Hematopoietic multipotent progenitor cell treated with erythropoietin and hydrocortisone succinate and interleukin-3 and kit ligand, for 4 days (in vitro differentiated cells): ENCODE measurements at places on chromosomes 6 and 20.

- DNase-seq = no peak
These were observed 27.1 kb upstream of the HAO1 start for GRCh38 chr20:7967199-7967844.

DNA sequence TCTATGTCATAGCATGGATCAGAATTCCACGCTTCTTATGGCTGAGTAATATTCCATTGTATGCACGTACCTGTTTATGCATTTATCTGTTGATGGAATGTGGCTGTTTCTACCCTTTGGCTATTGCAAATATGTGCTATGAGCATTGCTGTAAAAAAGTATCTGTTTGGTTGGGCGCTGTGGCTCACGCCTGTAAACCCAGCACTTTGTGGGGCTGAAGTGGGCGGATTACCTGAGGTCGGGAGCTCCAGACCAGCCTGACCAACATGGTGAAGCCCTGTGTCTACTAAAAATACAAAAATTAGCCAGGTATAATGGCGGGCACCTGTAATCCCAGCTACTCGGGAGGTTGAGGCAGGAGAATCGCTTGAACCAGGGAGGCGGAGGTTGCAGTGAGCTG, 182.4 kb downstream of the BCAS1 start:
- no peak for DNase-seq

DNA sequence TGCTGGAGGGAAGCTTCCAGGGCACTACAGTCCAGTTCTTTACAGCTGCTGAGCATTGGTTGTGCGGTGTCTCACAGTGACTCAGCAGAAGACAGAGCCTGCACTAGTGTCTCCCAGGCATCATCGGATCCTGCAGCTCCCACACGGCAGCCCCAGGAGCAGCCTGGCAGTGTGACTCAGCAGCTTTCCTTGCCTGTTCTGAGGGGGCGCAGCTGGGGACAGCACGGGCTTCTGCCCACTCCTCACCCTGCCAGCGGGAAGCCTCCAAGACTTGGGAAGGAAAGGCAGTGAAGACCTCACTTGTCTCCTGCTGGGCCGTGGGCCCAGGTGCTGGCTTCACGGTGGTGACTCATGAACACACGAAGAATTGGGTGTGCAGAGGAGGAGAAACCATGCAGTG, 165.4 kb downstream of the SYNDIG1 start:
- peak; percentile 74 for DNase-seq

DNA sequence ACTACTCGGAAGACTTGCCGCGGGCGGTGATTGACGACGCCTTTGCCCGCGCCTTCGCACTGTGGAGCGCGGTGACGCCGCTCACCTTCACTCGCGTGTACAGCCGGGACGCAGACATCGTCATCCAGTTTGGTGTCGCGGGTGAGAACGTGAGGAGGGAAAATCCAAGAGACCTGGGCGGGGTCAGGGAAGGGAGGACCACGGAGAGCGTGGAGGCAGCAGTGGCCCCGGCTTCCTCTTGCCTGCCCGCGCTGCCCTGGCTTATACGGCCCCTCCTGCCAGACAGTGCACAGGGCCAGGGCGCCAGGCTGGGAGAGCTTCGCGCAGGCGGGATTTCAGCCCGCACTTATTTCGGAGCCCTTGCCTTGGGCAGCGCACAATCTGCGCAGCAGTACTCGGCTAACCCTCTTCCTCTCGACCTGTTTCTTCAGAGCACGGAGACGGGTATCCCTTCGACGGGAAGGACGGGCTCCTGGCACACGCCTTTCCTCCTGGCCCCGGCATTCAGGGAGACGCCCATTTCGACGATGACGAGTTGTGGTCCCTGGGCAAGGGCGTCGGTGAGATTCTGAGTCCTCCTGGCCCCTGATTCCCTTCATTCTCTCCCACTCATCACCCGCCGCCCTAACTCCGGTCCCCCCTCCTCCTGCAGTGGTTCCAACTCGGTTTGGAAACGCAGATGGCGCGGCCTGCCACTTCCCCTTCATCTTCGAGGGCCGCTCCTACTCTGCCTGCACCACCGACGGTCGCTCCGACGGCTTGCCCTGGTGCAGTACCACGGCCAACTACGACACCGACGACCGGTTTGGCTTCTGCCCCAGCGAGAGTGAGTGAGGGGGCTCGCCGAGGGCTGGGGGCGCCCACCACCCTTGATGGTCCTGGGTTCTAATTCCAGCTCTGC, 2.0 kb downstream of the MMP9 start:
- peak; percentile 28 for DNase-seq

DNA sequence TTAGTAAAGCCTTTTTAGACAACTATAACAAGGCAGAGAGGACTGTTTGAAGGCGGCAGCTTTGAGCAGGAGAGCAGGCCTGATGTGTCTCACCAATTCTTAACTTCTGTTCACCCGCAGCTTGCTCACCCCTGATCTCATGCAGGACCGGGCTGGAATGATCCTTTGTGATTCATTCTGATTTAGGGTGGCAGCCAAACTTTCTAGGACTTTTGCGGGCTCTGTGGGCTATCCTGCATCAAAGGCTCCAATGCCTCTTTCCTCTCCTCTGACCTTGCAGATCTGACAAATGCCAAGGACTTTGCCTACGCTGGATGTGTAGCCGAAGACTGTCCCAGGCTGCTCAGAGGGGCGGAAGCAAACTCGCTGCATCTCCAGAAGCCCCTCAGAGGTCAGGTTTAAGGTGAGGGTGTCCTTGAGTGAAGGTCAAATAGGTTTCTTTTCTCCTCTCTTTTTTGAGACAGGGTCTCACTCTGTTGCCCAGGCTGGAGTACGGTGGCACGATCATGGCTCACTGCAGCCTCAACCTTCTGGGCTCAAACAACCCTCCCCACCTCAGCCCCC, 72.3 kb downstream of the VEGFA start:
- no peak for DNase-seq

GRCh38 chr6:14282854-14283505, 165.4 kb downstream of the CD83 start:
- DNase-seq = no peak
